ENCODE measurements at places on chromosomes 12 and 14.

- no peak for DNase-seq
Measured at GRCh38 chr14:60649875-60650372, 647 bp upstream of the SIX1 start.

- no peak for DNase-seq
Measured at GRCh38 chr14:81728447-81728846, 194.8 kb upstream of the SEL1L start.

DNA sequence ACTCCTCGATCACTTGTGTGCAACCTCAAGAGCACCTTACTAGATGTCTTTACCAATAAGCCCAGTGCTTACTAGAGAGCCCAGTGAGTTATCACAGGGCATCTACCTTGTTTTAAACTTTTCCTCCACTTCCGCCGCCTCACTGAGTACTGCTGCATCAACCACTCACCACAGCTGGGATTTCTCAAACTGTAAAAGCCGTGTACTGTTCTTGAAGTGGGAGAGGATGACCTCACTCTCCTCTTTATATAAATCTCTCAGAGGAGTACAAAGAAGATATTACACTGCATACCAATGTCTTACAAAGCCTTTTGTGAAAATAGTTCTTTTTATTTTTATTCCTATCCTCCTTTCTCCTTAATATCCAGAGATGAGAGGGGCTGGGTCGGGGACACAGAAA lies 94.1 kb downstream of the PLCZ1 start:
- DNase-seq = no peak

DNA sequence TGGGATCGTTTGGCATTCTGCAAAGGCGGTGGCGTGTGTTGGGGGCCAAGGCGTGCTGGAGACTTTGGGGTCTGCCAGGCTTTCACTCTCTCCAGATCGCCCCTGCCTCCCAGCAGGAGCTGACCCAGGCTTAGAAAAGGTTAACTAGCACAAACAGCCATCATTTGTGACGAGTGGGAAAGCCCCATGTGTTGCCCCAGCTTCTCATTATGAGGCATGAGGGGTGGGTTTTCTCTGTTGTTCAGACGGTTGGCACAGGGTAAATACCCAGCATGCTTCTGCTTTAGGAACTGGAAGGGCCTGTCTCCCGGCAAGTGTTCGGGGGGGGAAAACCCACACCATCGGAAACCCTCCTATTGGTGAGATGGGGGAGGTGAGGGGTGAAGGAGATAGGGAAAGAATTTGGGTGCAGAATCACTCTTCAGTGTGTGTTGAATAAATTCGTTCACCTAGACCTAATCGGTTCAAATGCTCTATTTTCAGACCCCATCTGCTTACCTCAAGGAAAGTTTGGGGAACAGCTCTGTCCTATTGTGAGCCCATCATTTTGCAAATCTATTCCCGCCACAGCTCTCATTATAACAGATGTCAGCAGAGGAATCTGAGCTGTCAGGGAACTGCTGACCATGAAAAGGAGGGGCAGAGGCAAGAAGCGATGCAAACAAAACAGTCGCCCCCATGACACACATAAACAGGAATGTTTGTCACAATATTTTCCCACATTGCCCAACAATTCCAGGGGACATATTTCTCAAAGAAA lies 34.7 kb upstream of the C12orf42 start:
- no peak for DNase-seq

DNA sequence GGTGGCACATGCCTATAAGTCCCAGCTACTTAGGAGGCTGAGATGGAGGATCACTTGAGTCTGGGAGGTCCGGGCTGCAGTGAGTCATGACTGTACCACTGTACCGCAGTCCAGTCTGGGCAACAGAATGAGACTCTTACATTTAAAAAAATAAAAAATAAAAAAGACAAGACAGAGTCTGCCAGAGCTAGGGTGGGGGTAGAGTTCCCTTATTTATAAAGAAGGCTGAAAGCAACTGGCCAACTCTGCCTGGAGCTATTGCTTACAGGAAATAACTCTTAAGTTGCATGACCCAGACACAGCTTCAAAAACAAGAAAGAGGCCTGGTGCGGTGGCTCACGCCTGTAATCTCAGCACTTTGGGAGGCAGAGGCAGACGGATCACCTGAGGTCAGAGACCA lies 31.5 kb downstream of the NUMB start:
- no peak for DNase-seq

GRCh38 chr14:91778217-91778616 lies 46.3 kb upstream of the CATSPERB start:
- DNase-seq = no peak

DNA sequence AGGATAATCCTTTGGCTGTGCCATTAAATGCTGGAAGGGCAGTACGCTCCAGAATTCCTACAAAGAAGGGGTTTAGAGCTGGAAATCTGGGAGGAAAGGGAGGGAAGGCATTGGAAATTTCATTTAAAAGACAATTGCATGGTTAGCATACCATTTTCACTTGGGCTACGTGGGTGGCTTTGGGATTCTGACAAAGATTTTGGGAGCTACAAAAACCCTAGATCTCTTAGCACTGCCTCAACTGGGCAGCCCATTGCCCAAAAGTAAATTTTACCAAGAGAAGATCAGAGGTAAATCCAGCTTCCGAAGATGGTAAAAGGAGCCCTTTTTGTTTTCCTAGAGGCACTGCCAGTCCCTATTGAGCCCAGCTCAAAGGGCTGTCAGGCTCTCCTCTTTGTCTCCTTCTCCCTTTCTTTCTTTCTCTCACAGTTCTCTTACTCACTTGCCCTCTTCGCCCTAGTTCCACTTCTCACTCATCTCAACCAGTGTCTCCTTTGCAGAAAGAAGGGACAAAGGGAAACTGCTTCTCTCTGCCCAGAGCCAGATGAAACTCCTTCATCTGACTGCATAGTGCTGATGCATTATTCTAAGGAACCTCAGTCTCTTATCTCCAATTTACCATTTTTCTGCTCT lies 125.4 kb upstream of the PLEKHA5 start:
- no peak for DNase-seq

GRCh38 chr14:31576949-31577348 lies 15.7 kb downstream of the NUBPL start:
- DNase-seq = no peak

- DNase-seq = no peak
Measured at GRCh38 chr12:68565391-68565903, 45.3 kb upstream of the RAP1B start.

DNA sequence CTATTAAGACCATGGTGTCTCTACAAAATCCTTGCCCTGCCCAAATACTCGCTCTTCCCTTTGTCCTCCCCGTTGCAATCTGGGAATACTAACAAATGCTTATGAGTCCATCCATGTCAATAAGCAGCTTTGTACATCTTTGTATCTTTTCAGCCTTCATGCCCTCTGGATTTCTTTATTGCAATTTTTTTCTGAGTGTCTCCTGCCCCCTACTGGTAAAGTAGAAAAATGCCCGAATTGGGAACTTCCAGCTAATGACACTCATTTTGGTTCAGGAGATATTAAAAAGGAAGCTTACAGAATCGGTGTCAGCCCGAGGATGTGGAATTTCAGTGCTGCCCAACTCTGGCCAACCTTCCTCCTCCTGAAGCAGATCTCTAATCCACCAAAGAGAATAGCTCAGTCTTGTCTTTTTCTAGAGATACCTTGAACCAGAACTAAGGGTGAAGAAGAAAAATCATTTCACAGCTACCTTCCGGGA lies 46.0 kb downstream of the SH2B3 start:
- DNase-seq = no peak

GRCh38 chr12:109421355-109422087 lies 55.6 kb downstream of the KCTD10 start:
- no peak for DNase-seq
